HFFc6 (cell line): ENCODE measurements at places on chromosomes 5 and 9. TPM values are rescaled to one million over a fixed set of nuclear protein-coding genes. Genes with fewer than 3 reads are reported as not detected.

GRCh38 chr5:96904054-96904931 lies 28.0 kb downstream of the ERAP2 start:
- H3K27ac ChIP-seq: peak overlapping the region; percentile 23; the same call in 1 of the 2 replicates
- peaks cover 5% of the 10 kb centered on the region for H3K36me3 ChIP-seq
- peak; percentile 17 for DNase-seq
- H3K4me3 ChIP-seq: no peak overlapping the region
- no peaks in the 10 kb centered on the region for H3K27me3 ChIP-seq

SELENOP gene
- 0.26 and 0.51 TPM in 2 replicates for total RNA-seq

- H3K4me1 ChIP-seq: peaks cover 18% of the 10 kb centered on the region
- H3K27ac ChIP-seq: no peak overlapping the region
- H3K4me3 ChIP-seq: no peak overlapping the region
- peaks cover 5% of the 10 kb centered on the region; the same call in 1 of the 2 replicates for H3K36me3 ChIP-seq
- no peak for DNase-seq
- H3K27me3 ChIP-seq: peaks cover 2% of the 10 kb centered on the region
These were observed 16.0 kb downstream of the TRAF1 start for GRCh38 chr9:120910643-120911042.

- H3K36me3 ChIP-seq: peaks cover 5% of the 10 kb centered on the region
- DNase-seq: no peak
- peaks cover 1% of the 10 kb centered on the region for H3K27me3 ChIP-seq
These were observed 107.1 kb downstream of the GADD45G start for GRCh38 chr9:89711866-89712265.

DNA sequence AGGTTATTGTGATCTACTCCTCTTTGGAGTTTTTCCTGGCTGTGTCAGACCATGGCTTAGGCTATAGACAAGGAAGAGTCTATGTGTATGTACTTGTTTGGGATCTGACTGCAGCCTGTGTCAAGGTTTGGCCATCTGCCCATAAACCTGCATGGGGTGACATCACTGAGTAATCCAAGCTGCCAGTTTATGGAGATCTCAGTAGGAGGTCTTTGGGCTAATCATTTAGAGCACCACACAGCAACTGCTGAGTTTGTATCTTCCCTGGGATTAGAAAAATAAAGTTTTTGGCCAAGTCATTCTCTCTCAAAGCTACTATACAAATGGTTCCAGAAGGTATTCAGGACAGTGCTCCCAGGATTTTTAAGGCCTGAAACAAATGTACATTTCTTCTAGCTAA lies 65.5 kb upstream of the HSPB3 start:
- DNase-seq: peak; percentile 60
- H3K36me3 ChIP-seq: no peaks in the 10 kb centered on the region
- H3K27me3 ChIP-seq: no peaks in the 10 kb centered on the region; the same call in 1 of the 2 replicates
- H3K4me3 ChIP-seq: no peak overlapping the region
- no peak overlapping the region; the same call in 1 of the 2 replicates for H3K27ac ChIP-seq
- H3K4me1 ChIP-seq: peaks cover 22% of the 10 kb centered on the region

FLT4 gene
- not detected in 3 replicates for total RNA-seq

TAF11L13 gene
- total RNA-seq: not detected in 3 replicates

DNA sequence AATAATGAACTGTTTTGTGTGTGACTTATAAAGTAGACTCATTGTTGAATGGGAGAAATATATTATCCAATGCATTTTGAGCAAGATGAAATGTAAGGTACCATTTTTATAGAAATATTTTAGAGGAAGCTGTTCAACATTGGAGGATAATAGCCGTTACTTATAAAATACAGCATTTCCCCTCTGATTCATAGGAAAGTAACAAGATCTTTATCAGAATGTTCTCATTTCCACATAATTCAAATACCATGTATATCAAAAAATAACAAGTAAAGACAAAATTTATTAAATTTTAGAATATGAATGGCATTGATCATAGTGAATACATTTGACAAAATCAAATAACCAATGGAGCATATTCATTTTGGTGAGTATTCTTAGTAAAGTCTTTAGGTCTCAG lies 346.7 kb upstream of the PTGER4 start:
- peaks cover 8% of the 10 kb centered on the region; the same call in 1 of the 2 replicates for H3K36me3 ChIP-seq
- peak overlapping the region; percentile 65 for H3K27ac ChIP-seq
- H3K4me3 ChIP-seq: peak overlapping the region; percentile 20; the same call in 1 of the 2 replicates
- H3K27me3 ChIP-seq: peaks cover 3% of the 10 kb centered on the region; the same call in 1 of the 2 replicates

- H3K27ac ChIP-seq: no peak overlapping the region
- H3K4me1 ChIP-seq: peaks cover 9% of the 10 kb centered on the region
- no peak for DNase-seq
- no peaks in the 10 kb centered on the region for H3K36me3 ChIP-seq
- H3K27me3 ChIP-seq: peaks cover 20% of the 10 kb centered on the region
- H3K4me3 ChIP-seq: no peak overlapping the region
These were observed 122.2 kb downstream of the CEMIP2 start for GRCh38 chr9:71646131-71646530.

TMEM171 gene
- total RNA-seq: 1.4 to 2.0 TPM (median 1.4 TPM) in 3 replicates

WDR38 gene
- not detected in 3 replicates for total RNA-seq

- H3K36me3 ChIP-seq: no peaks in the 10 kb centered on the region
- no peaks in the 10 kb centered on the region for H3K4me1 ChIP-seq
- H3K4me3 ChIP-seq: no peak overlapping the region
These were observed 194.9 kb downstream of the DIRAS2 start for GRCh38 chr9:90447773-90448172.

DNA sequence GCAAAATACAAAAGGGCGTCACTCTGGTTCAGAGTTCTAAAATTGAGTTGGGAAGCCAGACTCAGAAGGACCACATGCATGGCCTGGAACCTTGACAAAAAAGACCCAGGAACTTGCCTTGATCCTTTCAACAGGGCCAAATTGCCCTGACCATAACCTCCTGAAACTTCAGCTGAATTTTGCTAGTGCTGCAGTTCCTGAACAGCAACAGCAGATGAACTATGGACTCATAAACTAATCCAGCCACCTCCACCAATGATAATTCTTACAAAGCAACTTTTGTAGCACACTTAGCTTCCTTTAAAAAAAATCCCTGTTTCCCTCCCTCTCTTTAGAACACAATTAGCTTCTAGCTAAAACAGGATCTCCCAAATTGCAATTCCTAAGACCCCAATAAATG lies 155.9 kb downstream of the MAT2B start:
- no peak overlapping the region for H3K27ac ChIP-seq
- H3K36me3 ChIP-seq: no peaks in the 10 kb centered on the region
- H3K27me3 ChIP-seq: peaks cover 2% of the 10 kb centered on the region; the same call in 1 of the 2 replicates
- DNase-seq: no peak
- H3K4me1 ChIP-seq: no peaks in the 10 kb centered on the region
- H3K4me3 ChIP-seq: no peak overlapping the region

- no peaks in the 10 kb centered on the region for H3K36me3 ChIP-seq
- 0 out of 2 replicates have a peak, but pooled peaks cover 2% of the 10 kb centered on the region for H3K27me3 ChIP-seq
- no peak for DNase-seq
- H3K27ac ChIP-seq: no peak overlapping the region
- no peak overlapping the region for H3K4me3 ChIP-seq
These were observed 12.0 kb upstream of the NRARP start for GRCh38 chr9:137313956-137314560.

GRCh38 chr5:67196537-67197059 lies at the start of gene CD180:
Gene CD180 (minus strand): TSS chr5:67196799. CDS start chr5:67196641, 158 bp downstream.
- H3K36me3 ChIP-seq: no peaks in the 10 kb centered on the region
- DNase-seq: no peak
- H3K4me1 ChIP-seq: no peaks in the 10 kb centered on the region

GRCh38 chr5:31809050-31809870 lies 170.3 kb downstream of the PDZD2 start:
- H3K27me3 ChIP-seq: peaks cover 14% of the 10 kb centered on the region
- no peaks in the 10 kb centered on the region for H3K36me3 ChIP-seq
- peaks cover 22% of the 10 kb centered on the region for H3K4me1 ChIP-seq
- H3K27ac ChIP-seq: no peak overlapping the region

PCSK1 gene
- total RNA-seq: not detected in 3 replicates

ASPN gene
- total RNA-seq: 4.2 to 6.5 TPM (median 4.4 TPM) in 3 replicates

FOXD4L6 gene
- not detected in 3 replicates for total RNA-seq

DNA sequence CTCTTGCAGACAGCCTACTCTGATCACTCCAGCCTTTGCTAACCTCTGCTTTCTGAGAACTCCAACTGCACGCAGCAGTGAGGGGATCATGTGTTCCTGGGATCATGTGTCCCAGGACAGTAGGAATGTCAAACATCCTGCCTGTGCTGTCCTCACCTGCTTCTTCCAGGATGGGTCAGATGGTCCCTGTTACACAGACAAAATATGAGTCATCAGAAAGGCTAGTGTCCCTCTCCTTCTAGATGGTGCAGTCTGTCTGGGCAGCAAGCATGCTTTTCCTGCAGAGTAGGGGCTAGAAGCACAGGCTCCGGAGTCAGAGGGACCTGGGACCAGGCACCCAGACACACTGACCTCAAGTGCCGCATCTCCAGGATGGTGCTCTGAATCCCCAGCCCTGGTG lies 20.1 kb upstream of the SLC25A48 start:
- H3K4me3 ChIP-seq: no peak overlapping the region
- H3K4me1 ChIP-seq: no peaks in the 10 kb centered on the region
- DNase-seq: no peak
- H3K36me3 ChIP-seq: no peaks in the 10 kb centered on the region

ZNF462 gene
- 11.5 to 15.2 TPM (median 13.0 TPM) in 3 replicates for total RNA-seq

- H3K4me3 ChIP-seq: no peak overlapping the region
- no peak overlapping the region for H3K27ac ChIP-seq
- DNase-seq: no peak
- no peaks in the 10 kb centered on the region for H3K36me3 ChIP-seq
These were observed 1074.2 kb upstream of the WWC1 start for GRCh38 chr5:167217097-167217743.

- H3K36me3 ChIP-seq: peaks cover 4% of the 10 kb centered on the region; the same call in 1 of the 2 replicates
- no peak overlapping the region for H3K27ac ChIP-seq
- no peak for DNase-seq
- peaks cover 7% of the 10 kb centered on the region for H3K4me1 ChIP-seq
- H3K4me3 ChIP-seq: no peak overlapping the region
These were observed 92.1 kb downstream of the RXRA start for GRCh38 chr9:134418354-134418753.

DNA sequence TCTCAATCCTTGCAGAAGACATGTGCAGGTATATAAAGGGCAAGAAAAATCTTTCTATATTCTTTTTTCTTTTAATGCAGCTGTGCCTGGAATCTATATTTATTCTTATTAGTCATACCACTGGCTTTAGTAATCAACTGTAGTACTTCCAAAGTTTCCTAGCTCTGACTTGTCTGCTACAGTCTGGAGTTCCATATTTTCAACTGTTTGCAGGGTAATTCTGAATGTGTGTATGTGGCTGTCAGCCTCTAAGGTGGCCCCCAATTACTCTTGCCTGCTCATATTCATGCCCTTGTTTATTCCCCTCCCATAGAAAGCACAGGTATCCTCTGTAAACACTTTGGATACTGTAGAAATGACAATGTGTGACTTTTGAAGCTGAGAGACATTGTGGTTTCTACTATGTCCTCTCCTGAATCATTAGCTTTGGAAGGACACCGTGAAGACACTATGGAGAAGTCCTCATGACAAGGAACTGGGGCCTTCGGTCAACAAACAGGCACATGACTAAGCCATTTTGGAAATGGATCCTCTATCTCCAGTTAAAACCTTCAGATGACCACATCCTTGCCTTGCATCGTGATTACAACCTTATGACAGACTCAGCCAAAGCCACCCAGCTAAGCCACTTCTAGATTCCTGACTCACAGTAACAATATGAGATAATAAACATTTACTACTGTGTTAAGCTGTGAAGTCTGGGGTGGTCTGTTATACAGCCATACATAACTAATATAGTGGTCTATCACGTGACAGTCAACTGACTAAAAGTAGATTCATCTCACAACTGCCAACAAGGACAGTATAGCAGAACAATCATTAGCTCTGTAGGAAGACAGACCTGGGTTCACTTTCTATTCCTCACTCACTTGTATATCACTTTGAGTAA lies 49.5 kb upstream of the SUSD1 start:
- H3K36me3 ChIP-seq: peaks cover 36% of the 10 kb centered on the region
- H3K4me1 ChIP-seq: peaks cover 30% of the 10 kb centered on the region
- H3K4me3 ChIP-seq: peak overlapping the region; percentile 66
- H3K27me3 ChIP-seq: no peaks in the 10 kb centered on the region
- peak; percentile 75 for DNase-seq
- H3K27ac ChIP-seq: peak overlapping the region; percentile 96

GRCh38 chr5:2207416-2208238 lies 324.9 kb upstream of the IRX4 start:
- H3K4me1 ChIP-seq: no peaks in the 10 kb centered on the region
- H3K27me3 ChIP-seq: peaks cover 3% of the 10 kb centered on the region
- H3K4me3 ChIP-seq: no peak overlapping the region
- no peaks in the 10 kb centered on the region for H3K36me3 ChIP-seq

DNA sequence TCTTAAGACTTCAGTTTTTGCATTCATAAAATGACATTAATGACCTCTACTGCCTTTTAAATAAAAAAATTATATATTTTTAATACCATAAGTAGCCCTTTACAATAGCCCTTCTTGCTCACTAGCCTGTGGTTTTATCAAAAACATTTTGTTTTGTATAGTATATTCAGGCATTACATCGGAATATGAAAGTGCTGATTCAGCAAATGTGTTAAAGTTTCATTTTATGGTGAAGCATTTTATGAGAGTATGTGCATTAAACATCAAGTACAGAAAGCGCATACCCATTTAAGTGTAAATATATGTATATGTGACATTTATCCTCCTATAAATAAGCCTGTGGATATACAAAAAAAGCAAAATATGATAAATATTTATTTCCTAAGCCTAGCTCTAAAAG lies 56.2 kb upstream of the GABRB2 start:
- no peaks in the 10 kb centered on the region for H3K27me3 ChIP-seq
- H3K4me1 ChIP-seq: no peaks in the 10 kb centered on the region
- no peaks in the 10 kb centered on the region for H3K36me3 ChIP-seq
- no peak overlapping the region for H3K4me3 ChIP-seq

SSBP2 gene
- total RNA-seq: 20.3 to 24.0 TPM (median 23.1 TPM) in 3 replicates

DNA sequence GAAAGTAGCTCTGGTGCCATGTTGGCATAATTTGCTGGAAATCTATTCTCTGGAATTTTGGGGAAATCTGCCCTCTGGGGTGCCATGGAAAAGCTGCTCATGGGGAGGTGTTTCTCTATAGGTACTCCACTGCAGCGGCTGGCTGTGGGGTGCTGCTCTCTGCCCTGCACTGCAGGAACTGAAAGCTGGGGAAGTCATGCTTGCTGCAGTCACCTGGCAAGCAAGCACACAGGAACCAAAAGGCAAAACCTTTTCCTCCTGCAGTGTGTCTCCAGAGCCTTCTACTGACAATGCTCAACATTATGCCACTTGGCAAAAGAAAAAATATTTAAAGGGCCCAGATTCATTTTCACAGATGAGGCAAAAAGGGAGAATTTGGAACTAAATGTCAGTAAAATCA lies 25.8 kb upstream of the CARNMT1 start:
- DNase-seq: no peak
- no peaks in the 10 kb centered on the region for H3K36me3 ChIP-seq
- H3K27ac ChIP-seq: no peak overlapping the region
- no peaks in the 10 kb centered on the region for H3K4me1 ChIP-seq

ADAMTS13 gene
- 0.58 to 1.1 TPM (median 1.00 TPM) in 3 replicates for total RNA-seq

- peak overlapping the region; percentile 95 for H3K4me3 ChIP-seq
- peaks cover 63% of the 10 kb centered on the region for H3K4me1 ChIP-seq
- peak overlapping the region; percentile 98 for H3K27ac ChIP-seq
These were observed 25.3 kb upstream of the ANXA2R start for GRCh38 chr5:43065387-43065947.

DNA sequence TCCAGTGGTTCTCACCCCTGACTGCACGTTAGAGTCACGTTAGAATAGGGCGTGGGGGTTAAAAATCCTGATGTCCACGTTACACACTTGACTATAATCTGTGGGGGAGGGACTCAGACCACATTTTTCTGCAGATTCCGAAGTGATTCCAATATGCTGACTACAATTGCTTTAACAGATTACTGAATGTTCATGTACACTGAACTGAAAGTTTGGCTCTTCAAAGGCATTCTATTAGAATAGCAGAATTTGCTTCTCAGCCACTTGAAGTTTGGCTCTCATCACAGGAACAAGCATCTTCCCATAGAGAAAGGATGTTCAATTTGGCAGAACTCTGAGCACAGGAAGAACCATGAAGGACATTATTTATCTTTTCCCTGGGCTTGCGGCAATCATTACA lies 84.5 kb downstream of the HAPLN1 start:
- DNase-seq: no peak
- H3K4me1 ChIP-seq: peaks cover 25% of the 10 kb centered on the region
- peak overlapping the region; percentile 15; the same call in 1 of the 2 replicates for H3K4me3 ChIP-seq
